ENCODE measurements at places on chromosomes 6 and 20.

DNA sequence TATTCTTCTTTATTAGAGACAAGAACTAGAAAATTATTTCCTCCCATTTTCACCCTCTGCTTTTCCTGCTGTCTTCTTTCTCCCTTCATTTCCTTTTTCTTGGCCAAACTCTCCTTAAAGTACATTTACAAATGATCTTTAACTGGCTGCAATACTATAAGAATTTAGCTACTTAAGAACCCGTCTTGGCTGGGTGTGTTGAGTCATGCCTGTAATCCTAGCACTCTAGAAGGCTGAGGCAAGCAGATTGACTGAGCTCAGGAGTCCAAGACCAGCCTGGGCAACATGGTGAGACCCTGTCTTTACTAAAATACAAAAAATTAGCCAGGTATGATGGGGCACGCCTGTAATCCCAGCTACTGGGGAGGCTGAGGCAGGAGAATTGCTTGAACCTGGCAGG, 39.3 kb upstream of the SRPK1 start:
- DNase-seq: no peak

DNA sequence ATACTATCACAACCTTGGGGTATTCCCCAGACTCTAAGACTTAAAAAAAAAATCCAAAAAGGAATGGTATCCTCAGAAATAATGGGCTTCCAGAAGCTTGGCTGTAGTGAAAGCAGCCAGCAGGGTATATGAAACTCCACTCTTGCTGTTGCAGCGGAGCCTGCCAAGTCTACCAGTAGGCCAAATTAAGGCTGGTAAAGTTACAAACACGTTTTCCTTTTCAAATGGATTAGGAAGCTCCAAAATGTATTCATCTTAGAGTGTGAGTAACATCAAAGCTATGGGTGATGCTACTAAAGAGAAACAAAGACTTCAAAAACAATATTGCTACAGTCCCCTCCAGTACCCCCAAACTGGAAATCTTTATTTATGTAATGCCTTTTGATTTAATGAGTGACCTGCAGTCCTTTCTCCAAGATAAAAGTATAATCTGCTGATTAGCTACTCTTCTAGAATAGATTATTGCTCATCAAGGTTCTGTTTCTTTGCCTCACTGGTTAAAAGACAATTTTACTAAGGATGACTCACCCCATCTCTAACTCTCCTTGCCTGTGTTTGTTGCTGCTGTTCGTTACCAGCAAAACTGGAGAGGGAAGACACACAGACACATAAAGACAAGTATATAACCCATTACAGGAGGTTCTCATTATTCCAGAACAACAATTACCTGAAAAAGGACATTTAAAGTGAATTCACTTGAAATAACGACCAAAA, 84.9 kb downstream of the BTBD9 start:
- DNase-seq: peak; percentile 85

GRCh38 chr6:142942805-142943227, 2.2 kb downstream of the HIVEP2 start:
- DNase-seq: peak; percentile 36

DNA sequence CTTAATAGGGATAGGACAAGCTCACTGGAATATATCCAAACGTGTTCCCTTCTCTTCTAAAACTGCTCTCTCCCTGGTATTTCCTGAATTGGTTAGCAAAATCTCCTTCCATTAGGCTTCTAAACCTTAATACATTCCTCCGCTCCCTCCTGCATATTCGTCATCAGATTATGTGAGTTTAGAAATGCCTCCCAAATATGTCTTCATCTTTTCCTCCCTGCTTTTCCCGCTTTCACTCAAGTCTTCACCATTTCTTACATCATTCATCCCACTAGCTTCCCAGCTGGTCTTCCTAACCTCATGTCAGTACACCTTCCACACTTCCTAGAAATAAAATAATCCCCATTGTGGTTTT, 26.9 kb downstream of the SLC22A16 start:
- no peak for DNase-seq

- no peak for DNase-seq
These were observed 145.5 kb downstream of the RNASET2 start for GRCh38 chr6:166810864-166811263.

GRCh38 chr6:104126315-104127005, 733.3 kb downstream of the HACE1 start:
- DNase-seq: no peak

DNA sequence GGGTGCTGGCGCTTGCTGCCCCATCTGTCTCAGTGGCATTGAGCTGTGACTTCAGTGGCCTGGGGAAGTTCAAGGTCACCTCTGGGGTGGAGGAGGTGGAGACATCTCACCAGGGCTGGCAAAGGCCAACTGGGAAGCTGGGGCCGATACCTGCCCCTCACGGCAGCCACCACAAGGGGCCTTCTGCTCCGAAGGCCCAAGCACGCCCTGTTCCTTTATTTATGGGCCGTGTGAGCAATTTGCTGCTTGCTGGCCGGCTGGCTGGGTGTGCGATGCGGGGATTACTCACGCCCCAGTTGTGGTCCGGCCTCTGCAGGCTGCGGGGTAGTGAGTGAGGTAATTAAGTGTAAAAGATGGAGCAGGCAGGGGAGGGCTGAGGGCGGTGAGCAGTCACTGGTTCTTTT, 13.2 kb upstream of the SCRT2 start:
- DNase-seq: peak; percentile 1

DNA sequence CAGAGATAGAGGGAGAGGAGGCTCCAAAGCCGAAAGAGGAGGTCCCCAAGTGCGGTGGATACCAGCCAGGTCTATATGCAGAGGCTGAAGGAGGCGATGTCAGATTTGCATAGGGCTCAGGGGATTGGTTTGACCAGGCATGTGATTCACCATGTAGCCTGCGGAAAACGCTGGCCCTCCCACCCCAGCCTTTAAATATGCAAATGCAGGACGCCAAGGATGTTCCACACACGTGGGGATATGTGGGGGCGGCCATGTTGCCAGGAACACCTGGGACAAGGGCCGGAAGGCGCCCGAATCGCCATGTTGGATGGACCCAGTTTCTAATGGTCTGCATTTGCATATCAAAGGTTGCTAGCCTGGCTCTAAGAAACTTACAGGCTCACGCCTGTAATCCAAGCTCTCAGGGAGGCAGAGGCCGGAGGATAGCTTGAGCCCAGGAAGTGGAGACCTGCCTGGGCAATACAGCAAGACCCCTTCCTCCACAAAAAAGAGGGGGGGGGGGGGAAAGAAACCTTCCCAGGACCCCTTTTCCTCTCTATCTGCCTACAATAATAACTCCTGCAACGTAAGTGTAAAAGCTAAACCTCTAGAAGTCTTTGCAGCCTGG, 110.5 kb downstream of the TULP4 start:
- no peak for DNase-seq

- no peak for DNase-seq
These were observed 6.1 kb downstream of the NINL start for GRCh38 chr20:25579081-25579770.

- no peak for DNase-seq
These were observed 112.5 kb downstream of the FAM217A start for GRCh38 chr6:3966426-3966825.

- DNase-seq: no peak
These were observed 590.7 kb downstream of the EYS start for GRCh38 chr6:65116326-65116725.

DNA sequence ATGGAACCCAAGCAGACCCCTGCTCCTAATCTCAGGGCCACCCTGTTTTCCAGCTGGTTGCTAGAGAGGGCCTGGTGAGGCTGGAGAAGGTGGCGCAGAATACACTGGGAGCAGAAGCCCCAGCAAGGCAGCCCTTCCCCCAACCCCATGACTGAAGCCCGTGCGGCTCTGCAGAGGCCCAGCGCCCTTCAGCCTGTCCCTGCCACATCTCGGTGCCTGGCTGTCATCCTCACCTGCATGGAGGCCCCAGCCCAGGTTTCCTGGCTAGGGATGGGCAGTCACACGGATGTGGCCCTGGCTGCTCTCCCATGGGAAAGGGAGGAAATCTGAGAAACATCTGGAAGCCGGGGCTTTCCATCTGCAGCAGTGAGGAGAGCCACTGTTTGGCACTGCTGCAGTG, 26.1 kb upstream of the VSTM2L start:
- DNase-seq: no peak

GRCh38 chr20:60968853-60969720, 283.0 kb upstream of the CDH4 start:
- DNase-seq: no peak

DNA sequence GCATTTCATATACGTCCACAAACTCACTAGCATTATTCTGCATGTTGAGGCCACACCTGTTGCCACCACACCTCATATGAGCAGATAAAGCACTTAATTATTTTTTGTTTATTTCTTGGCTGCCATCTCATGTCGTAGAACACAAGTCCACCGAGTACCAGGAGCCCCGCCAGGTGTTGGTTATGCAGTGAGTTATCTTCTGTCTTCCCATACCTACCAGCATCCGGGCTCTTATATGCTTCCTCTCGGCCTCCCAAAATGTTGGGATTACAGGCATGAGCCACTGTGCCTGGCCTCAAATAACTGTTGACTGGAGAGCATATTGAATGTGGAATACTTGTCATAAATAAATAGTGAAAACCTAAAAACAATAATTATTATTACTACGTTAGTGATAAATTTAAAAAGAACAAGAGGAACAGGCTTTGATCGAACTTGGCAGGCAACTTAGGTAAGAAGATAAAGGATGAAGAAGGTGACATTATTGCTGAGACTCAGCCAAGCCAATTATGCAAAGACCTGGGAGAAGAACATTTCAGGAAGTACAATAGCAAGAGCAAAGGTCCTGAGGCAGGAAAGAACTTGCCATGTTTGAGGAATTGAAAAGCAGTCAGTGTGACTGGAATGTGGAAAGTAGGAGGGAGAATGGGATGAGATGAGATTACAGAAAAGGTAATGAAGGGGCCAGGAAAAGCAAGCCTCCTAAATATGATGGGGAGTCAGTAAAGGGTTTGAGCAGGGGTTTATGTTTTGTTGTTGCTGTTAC, 12.6 kb upstream of the SLC23A2 start:
- DNase-seq: no peak

DNA sequence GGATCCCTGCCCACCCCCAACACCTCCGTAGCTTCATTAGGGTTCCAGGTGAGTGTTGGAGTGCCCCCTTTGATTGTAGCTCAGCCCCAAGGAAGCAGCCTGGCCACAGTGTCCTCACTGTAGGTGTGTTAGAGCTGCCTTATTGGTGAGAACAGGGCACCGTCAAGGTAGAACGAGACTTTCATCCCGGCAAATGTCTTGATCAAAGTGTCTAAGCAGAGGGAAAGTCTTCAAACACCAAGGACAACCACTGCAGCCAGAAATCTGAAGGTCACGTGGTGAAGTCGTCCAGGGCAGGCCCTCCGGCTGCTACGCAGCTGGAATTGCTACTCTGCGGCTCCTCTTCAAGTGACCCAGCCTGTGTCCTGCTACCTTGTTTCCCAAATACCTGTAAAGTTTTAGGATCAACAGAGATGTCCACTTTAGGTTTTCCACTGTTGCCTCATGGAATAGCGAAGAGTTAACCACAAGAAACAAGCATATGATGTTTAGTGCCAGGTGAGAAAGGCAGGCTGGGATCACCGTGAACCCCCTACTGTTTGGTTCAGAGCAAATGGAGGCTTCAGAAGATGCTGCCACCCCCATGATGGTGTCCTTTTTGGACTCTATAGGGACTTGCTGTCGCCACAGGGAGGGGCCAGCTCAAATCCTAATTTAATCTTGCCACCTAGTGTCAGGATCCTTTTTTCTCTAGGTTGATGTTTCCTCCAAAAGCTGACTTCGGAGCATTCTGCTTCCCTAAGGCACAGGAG, 1.7 kb upstream of the DLL1 start:
- no peak for DNase-seq

DNA sequence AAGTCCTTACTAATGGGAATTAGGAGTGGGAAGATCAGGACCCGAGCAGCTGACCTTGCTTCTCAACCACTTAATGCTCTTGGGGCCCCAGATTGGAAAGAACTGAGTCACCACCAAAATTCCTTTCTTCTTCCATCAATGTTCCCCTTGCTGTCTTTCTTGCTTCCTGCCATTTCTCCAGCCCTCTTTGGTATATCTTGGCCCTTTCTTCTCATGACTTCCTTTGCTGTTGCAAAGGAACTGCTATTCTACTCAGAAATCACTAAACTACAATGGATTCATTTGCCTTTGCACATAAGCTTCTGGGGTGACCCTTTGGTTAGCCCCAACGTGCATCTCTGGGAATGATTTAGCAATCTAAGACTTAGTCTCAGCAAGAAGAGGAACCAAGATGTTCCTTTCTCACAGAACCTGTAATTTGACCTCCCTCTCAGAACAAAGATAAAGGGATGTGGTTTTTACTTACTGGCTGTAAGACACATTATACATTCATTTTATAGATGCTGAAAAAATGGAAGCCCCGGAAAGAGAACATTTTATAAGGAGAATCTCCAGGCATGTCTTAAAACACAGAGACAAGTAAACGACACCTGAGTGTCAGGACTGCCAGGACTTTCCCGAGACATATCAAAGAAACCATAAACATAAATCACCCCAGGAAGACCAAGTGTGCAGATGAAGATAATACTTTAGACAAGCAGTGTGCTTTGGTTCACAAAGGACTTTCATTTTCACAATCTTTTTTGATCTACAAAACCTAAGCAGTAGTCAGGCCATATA, 99.0 kb upstream of the TNFAIP3 start:
- DNase-seq: no peak

GRCh38 chr20:61328911-61329558, 77.0 kb downstream of the CDH4 start:
- DNase-seq: no peak

DNA sequence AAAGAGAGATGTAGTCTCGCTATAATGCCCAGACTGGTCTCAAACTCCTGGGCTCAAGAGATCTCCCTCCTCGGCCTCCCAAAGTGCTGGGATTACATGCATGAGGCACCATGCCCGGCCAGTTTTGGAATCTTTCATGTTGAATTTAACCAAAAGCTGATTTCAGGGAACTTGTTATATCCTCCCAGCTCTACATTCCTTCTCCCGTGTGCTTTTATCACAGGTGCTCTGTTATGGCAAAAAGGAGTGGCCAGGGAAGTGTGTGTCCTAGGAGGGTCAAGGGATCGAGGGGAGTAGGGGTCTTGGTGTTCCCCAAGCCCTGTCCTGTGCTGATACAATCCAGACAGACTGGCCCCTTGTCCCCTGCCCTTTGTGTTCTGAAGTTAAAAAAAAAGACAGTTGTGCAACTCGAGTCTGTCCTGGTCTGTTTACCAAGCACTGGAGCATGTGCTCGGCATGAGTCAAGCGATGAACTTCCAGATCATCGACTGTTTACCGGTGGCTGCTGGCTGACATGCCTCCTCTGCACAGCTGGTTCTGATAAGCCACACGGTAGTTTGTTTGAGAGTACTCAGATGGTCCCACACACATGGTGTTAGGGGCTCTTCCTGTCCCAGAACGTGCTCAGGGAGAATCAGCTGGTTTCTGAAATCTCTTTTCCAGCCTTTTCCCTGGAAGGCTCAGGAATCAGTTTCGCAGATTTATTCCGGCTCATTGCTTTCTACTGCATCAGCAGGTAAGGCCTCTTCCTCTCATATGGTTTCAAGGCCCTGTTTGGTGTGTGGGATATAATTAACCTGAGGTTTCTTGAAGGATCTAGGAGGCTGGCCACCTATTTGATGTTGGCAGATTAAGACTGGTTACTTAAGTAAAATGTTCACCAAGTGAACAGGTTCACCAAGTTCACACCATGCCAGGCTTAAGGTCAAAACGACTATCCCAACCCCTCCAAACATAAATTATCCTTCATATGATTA, 52.6 kb upstream of the NAA20 start:
- peak; percentile 84 for DNase-seq
